ENCODE measurements at places on chromosomes 12 and 14.

DNA sequence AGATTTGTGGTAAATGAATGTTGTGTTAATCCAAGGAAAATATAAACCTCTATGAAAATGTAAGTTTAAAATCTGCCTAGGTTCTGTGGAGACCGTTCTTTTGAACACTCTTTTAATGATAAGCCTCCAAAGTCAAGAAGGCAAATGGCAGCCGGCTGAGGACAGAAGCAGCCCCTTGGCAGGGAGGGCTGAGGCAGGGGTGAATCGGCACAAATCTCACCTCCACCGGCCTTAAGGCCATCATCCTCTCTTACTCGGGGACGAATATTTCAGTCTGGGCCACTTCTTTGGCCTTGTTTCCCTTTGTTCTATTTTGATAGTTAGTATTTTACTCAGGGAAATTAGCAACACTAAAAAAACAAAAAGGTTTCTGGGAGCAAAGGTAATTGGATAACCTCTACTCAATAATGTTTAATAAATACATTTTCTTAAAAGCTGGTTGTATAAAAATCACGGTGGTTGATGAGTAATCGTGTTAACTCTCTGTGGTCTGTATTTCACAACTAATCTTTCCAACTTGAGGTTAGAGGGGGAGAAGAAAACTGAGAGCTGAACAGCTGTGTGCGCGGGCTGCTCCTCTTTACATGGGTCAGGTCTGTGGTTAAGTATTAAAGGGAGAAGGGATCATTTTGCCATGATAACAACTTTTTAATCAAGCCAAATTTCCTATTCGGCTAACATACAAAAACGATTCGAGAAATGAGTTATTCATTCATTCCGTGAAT, 18.6 kb downstream of the LGMN start:
- DNase-seq, result peak; percentile 60

GRCh38 chr14:58944343-58944967, 244.0 kb upstream of the DAAM1 start:
- DNase-seq, result no peak

GRCh38 chr12:54988402-54989054, 4.0 kb upstream of the TESPA1 start:
- DNase-seq, result no peak

DNA sequence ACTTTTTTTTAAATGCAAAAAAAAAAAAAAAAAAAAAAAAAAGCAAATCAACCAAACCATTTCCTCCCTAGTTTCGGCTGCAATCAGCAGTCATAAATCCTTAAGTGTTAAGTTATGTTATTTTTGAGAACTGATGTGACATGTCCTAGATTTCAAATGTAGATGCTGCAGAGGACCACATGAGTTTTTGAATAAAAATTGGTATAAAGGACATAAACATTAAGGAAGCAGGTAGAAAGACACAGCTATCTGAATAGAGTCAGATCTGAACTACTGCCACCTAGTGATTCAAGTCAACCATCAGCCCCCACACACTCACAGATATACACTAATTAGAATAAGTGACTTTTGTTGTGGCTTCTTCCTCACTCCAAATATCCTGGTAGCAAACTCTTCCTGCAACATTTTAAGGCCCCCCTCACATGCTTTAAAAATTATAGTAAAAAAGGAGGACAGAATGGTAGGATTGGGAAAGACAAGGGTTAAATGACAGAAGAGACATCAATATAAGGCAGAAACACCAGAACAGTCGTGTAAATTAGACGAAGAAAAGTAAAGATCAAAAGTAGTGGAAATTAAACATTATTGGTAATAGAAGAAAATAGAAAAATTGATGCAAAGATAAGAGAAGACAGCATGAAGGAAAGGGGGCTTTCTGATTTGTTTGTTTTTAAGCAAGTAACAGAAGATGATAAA, 394.5 kb upstream of the ATP2B1 start:
- peak; percentile 30 for DNase-seq

GRCh38 chr14:21233457-21234076, 35.7 kb downstream of the HNRNPC start:
- DNase-seq, result no peak
